RPMI8226 (cell line): ENCODE measurements at places on chromosomes 16 and 17.
A peak's percentile ranks its signal among the peaks of the same experiment; 100 is the strongest.

DNA sequence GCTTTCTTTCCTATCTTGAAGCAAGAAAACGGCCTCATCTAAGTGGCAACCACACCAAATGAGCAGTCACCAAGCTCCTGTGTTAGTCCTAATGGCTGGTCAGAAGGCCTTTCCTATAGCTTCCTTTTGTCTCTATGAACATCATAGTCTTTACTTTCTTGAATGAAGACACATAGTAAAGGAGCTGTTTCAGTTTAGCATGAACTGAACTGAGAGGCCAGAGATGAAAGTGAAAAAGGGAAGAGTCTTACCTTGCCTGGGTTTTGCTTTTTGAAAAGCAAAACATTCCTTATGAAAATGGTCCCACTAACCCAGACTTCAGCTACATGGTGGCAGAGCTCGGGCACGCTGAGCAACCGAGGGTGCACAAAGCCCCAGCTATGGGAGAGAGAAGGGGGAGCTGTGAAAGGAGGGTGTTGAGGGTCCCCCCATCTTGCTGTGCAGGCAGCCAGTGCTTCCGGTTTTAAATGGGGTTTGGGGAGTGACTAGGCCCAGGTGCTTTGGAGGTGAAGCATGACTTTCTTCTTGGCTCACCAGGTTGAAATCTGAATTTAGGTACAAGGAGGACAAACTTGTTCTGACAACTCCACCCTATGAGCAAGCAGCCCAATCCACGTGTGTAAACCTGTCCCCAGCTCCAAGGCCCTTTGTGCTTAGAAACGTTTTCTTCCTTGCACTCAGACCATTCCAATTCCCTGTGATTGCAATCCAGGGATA is 9.1 kb upstream of the PSMC3IP start:
- peak; percentile 19 for DNase-seq

DNA sequence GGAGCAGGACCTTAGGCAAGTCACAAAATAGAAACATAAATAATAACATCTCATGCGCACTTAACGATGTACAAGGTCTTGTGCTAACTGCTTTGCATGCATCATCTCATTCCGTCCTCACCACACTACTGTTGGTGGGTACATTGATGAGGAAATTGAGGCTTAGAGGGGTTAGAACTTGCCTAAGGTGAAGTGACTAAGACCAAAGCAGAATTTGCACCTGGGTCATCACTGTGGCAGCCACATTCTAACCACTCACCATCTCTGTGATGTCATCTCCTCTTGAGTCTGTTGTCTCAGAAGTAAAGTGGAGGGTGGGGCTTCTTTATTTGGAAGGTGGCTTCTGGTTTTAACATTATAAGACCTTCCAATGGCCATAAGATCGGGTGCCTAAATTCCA is 20.4 kb upstream of the TRIM25 start:
- DNase-seq: no peak

DNA sequence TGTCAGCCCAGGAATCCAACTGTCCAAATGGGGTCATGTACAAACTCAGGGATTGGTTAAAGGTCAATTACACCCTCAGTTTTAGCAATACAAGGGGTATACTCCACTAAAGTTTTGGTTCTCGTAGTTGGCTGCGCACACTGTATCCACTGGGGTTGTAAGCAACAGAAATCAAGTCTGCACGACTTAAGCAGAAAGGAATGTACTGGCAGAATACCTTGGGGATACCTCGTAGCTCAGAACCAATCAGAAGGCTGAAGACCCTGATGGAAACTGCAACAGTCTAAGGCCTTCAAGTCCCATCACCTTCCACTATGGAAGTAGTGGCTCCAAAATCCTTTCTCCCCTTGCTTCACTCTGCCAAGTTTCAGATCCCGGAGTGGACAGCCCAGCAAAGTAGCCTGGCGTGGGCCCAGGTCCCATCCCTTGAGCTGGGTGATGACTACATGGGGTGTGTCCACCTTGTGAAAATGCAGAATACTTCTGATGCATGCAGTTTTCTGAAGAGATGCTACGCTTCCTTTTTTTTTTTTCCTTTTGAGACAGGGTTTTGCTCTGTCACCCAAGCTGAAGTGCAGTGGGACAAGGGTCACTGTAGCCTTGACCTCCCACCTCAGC is 21.1 kb upstream of the RPH3AL start:
- no peak for DNase-seq

GRCh38 chr16:1740781-1741490 is 30.4 kb downstream of the NME3 start:
- DNase-seq: no peak

- DNase-seq: no peak
Observed at GRCh38 chr16:75197522-75198134, 9.3 kb downstream of the CTRB2 start.

DNA sequence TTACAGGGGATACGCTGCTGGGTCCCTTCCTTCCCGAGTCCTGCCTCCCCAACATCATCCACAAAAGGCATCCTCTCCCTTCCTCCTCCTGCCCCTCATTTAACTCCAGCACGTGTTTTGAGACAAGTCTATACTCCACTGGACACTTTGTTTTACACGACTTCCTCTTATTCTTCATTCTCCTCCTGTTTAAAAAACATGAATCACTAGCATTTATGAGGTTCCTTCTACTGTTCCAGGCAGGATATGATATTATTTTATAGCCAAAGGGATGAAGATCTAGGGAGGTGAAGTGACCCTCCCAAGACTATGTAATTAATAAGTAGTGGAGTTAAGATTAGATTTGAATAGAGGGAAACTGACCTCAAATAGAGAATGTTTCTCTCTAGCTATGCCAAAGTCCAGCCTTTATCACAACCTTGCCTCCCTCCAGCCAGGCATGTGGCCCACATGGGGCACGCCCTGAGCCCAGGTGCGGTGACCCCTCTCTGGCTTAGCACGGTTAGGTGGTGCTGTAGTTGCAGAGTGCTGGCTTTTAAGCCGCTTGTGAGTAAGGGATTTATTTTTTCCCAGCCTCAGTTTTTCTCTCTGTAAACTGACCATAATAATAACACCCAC is 1.3 kb upstream of the HSD17B2 start:
- DNase-seq: no peak

DNA sequence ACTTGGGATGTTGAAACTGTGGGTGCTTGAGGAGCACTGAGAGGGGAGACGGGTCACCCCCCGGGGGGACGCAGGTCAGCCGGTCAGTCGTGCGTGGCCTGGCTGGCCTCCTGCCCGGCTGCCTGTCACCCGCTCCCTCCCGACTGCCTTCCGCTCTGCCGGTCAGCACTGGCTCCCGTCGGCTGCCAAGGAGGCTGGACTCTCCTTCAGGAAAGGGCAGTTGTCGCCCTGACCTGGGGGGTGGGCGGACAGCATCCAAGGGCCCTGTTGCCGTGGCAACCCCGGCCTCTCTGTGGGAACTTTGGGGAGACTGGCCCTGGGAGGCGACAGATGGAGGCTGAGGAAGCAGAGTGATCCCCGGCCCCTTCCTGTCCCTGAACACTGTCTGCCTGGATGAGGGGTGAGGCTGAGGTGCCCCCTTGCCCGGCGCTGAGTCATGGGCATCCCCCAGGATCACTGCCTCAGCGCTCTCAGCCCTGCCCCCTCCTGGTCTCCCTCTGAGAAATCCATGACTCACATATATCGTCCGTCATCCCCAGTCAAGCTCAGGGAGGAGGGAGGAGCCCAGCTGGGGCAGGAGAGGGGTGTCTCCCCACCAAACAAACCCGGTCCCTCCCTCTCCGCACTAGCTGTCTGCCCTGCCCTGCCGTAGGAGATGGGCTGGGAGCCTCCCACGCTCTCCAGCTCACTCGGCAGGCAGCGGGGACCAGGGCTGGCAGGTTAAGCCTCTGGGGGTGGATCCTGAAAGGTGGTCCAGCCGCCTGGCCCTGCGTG is at the start of gene ADGRG1:
Gene ADGRG1 (plus strand): TSS at position 623 of the 774 bp plus-strand sequence. CDS start 21,658 bp downstream, outside the sequence.
- no peak for DNase-seq

DNA sequence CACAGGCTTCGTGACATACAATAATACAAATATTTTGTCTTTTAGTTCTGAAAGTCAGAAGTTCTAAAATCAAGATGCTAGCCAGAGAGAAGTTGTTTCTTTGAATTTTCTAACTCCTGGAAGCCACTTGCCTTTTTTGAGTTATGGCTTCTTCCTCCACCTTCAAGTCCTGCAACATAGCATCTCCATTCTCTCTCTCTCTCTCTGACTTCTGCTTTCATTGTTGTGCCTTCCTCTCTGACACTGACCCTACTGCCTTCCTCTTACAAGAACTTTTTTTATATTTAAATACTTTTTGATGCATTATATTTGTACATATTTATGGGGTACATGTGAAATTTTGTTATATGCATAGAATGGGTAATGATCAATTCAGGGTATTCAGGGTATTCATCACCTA is 205.9 kb downstream of the MAP2K6 start:
- no peak for DNase-seq

DNA sequence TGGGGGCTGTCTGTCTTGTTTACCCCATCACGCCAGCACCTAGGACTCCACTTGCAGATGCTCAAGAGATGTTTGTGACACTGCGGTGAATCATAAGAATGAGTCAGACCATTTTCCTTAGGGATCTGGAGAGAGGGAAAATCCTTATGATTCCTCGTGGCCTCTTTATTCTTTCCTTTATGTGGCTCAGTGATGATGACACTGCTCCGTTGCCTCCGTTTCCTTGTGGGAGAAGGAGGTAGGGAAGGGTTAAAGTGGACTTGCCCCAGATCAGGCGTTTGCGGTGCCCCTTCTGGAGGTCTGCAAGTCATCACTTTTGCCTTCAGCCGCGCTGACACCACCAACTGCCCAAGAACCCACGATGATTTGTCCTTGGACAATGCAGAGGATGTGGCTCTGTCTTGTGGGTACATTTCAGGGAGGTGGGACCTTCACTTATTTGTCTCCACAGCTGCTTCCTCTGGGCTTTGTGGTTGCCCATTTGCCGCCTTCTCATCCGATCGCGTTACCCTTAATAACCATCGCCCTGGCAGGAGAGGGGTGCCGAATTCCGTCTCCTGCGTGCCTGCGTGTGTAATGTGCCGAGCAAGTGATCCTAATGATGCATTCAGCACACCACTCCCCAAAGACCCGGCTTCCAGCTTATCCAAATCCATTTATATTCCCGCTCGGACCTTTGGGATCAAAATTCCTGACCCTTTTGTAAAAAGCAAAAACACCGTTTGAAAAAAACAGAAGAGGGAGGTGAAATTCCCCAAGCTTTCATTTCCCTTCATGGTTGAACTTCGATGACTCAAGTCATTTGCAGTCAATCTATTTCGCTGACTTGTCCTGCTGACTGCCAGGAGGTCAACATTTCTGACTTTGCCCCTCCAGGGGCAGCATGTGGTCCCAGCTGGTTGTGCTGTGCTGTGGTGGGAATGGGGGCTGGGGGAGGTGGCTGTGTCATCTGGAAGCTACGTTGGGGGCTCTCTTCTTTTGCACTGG is 87.2 kb upstream of the IRX3 start:
- DNase-seq: peak; percentile 17

GRCh38 chr17:68491381-68492231 is 20.6 kb upstream of the PRKAR1A start:
- peak; percentile 72 for DNase-seq

DNA sequence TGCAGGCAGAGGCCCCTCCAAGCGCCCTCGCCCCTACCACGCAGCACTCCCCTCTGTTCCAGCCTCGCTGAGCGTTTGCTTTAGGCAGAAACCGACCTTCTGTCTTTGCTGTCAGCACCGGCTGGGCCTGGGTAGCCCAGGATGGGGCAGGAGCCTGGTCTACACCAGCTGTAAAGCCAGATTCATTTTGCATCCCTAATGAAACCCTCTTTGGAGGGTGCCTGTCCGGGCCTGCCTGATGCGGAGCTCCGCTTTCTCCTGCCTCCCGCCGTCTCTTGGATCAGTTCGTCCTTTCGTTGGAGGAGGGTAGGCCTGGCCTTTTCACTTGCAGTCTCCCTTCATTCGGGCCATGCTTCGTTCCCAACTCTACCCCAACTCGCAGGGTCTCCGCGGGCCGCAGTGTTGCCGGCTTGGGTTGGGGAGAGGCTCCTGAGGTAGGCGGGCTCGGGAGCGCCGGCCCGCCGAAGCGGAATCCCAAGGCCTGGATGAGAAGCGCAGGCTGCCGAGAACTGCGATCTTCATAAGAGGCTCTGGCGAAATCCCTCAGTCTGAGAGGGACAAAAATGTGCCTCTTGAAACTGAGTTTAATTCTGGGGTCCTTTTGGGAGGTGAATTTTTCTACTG is 4.8 kb upstream of the HOXB8 start:
- no peak for DNase-seq

- no peak for DNase-seq
Observed at GRCh38 chr16:89864527-89864820, 8.9 kb upstream of the TCF25 start.

- no peak for DNase-seq
Observed at GRCh38 chr16:69894676-69895075, 56.5 kb upstream of the CLEC18A start.

GRCh38 chr16:78464833-78465232 is 365.4 kb downstream of the WWOX start:
- DNase-seq: no peak

- DNase-seq: no peak
Observed at GRCh38 chr16:18841833-18842525, 40.6 kb upstream of the ARL6IP1 start.

DNA sequence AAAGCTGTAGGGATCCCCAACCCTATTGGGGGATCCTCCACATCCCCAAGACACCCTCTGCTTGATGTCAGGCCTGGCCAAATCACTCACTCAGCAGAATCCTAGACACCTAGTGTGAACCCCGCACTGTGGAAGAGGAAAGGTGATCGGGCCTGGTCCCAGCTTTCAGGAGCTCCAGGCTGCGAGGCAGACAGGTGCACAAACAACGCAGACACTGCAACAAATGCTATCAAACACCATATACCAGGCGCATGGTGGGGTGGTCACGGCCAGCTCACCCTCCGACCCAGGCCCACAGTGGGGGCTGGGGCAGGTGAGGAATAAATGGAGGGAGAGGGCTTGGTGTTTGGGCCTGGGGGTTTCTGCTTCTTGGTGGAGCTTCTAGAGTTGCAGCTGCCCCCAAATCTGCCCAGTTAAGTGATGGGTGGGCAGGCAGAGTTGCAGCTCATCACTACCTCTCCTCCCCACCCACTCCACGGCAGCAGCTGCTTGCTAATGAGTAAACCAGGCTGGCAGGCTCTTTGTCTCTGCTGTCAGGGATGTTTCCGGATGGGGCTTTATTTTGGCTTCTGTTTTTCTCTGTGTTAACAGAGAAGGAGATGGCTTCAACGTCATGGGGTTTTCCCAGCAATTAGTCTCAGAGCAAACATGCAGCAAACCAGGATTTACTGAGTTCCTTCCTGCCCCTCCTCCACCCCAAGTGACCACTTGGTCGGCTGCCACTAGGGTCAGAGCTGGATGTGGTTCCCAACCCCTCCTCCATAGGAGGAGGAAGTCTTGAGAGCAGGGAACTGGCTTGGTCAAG is 46.6 kb downstream of the PECAM1 start:
- DNase-seq: no peak

DNA sequence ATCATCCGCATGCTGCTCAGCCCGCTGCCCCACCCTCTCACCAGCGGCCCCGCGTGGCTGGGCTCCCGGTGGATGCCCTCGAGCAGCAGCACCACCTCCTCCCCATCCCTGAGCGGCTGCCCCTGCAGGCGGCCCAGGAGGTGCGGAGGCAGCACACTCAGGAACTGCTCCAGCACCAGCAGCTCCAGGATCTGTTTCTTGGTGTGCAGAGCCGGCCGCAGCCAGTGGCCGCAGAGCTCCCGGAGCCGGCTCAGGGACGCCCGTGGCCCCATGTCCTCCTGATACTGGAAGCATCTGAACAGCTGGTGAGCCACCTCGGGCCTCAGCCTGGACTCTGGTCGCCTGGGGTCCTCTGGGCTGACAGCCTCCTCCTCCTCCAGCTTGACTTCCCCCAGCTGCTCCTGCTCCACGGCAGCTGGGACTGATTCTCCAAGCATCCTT is 6.6 kb downstream of the ZSCAN10 start:
- no peak for DNase-seq
